NCI-H1436 (cell line): ENCODE measurements at places on chromosomes 5 and 9.

DNA sequence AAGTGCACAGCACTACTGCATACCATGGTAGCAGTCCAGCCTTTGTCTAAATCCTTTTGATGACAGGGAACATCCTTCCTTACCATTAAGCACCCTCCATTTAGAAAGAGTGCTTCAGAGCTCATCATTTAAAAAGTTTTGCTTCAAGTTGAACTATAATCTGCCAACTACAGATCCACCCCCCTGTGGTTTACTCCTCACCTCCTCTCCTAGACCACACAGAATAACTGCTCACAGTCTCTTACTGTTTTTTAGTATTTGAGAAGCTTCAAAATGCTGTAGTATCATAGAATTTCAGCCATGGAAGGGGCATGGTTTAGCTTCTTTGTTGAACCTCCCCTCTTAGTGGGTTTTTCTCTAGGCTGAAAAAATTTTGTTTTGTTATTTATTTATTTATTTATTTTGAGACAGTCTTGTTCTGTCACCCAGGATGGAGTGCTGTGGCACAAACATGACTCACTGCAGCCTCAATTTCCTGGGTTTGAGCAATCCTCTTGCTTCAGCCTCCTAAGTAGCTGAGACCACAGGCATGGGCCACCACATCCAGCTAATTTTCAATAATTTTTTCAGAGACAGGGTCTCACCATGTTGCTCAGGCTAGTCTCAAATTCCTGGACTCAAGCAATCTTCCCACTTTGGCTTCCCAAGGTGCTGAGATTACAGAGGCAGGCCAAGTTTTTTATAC lies 384.3 kb upstream of the RFX3 start:
- DNase-seq, result no peak

- DNase-seq, result no peak
Measured at GRCh38 chr5:138601444-138601843, 26.2 kb upstream of the HSPA9 start.

DNA sequence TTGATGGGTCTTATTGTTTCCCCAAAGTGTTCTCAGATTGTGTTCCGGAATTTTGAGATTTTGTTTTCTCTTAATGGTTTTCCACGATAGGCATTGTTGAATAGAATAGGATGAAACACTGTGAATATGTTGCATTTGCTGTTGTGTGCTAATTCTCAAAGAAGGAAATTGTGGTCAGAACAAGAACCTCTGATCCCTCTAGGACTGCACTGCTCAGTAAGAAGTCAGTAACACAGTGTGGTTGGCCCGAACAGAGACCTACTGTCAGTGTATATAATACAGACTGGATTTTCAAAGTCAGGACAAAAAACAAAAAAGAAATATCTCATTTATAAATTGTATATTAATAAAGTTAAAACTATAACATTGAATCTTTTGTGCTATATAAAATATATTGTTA lies 494.8 kb downstream of the MAT2B start:
- no peak for DNase-seq

DNA sequence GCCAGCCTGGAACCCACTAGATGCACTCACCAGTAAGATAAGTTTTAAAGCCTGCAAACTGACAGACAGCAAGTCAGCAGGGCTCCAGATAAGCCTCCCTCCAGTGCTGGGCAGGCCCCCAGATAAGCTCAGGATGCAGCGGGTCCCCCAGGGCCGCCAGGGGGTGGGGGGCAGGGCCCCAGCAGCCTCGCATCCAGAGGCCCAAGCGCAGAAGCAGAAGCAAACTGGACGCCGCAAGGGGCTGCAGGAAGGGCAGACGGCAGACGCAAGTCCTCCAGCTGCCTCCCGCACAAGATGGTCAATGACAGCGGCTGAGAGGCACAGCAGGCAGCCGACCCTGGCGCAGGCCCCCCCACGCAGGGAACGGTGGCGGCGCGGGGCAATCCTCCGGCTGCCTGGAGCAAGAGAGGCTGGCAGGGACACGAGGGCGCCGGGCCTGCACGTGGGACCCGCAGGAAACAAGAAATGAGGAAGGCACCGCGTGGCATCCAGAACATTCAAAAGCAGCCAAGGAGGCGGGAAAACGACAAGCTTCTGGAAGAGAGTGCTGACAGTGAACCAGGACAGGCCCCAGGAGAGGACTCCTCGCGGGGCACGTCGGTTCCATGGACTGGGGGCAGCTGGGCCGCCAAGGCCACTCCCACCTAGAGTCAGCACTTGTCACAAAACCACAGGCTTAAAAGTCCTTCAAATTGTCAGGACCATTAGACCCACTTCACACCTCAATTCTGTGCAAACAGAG lies 49.8 kb downstream of the ROR2 start:
- DNase-seq, result no peak

GRCh38 chr5:61820836-61821235 lies 485.2 kb upstream of the KIF2A start:
- no peak for DNase-seq

DNA sequence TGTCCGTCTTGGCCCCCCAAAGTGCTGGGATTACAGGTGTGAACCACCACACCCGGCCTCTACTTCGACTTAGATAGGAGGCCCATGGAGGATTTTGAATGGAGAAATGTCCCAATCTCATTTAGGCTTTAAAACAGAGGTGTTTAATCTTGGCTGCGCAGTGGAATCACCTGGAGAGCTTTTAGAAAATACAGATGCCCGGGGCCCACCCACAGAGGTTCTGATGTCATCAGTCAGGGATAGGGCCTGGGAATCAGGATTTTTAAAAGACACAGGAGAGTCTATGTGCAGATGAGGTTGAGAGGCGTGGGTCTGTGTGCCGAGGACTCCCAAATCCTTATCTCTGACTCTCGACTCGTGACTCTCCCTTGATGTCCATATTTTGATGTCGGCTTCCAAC lies 124.0 kb upstream of the BOD1 start:
- DNase-seq, result no peak

DNA sequence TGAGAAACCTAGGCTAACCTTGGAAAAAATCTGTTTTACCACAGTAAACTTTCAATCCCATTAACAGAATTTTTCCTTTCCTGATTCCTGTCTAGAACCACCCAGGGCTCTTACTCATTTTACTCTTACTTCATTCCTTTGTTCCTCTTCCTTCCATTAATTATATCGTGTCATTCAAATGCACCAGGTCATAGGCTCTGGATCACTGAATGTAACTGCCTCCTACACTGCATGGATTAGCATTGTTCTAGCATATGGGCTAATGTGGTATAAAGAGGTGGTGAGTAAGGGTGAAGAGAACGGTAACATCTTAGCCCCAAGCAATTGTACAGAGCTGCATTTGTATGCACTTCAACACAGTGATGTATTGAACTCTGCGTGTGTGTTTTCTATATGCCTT lies 49.5 kb upstream of the SPINK5 start:
- no peak for DNase-seq

DNA sequence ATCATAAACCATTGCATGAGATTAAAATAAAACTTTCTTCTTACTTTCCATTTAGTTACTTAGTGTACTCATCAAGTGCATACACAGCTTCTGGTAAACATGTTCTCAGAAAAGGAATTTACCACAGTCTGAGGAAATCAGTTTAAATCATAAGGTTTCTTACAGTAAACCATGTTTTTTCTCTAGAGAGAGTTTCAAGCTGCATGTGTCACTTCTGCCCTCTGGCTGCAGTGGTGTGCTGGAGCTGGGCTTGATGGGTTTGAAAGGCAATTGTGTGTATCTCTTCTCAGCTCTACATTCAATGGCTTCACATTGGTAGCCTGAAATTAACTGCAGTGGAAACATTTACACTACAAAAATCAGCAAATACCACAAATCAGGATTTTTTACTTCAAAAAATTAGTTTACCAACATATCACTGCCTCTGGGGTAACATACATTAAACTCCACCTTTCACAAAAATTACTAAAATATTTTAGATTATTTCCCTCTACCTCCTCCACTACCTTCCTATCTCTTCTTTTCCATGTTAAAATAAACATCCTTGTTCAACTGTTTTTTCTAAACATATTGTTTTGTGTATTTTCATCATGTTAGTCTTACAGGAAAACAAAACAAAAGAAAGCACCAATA lies 414.3 kb downstream of the ANXA1 start:
- peak; percentile 30 for DNase-seq

- DNase-seq, result no peak
Measured at GRCh38 chr9:92290785-92291429, 2.6 kb downstream of the IARS1 start.

DNA sequence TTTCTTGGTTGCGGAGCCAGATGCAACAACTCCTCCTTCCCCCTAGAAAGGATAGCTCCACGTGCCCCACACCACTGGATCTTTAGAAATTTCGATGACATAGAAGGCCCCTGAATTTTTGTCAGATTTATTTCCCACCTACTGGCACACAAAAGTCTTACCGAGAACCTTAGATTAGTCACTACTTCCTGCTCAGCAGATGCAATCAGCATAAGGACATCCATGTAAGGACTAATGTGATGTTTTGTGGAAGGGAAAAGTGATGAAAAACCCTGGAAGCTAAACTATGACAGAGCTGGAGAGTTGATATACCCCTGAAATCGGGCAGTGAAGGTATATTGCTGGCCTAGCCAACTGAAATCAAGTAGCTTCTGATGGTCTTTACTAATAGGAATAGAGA lies 125.5 kb upstream of the NFIL3 start:
- no peak for DNase-seq

DNA sequence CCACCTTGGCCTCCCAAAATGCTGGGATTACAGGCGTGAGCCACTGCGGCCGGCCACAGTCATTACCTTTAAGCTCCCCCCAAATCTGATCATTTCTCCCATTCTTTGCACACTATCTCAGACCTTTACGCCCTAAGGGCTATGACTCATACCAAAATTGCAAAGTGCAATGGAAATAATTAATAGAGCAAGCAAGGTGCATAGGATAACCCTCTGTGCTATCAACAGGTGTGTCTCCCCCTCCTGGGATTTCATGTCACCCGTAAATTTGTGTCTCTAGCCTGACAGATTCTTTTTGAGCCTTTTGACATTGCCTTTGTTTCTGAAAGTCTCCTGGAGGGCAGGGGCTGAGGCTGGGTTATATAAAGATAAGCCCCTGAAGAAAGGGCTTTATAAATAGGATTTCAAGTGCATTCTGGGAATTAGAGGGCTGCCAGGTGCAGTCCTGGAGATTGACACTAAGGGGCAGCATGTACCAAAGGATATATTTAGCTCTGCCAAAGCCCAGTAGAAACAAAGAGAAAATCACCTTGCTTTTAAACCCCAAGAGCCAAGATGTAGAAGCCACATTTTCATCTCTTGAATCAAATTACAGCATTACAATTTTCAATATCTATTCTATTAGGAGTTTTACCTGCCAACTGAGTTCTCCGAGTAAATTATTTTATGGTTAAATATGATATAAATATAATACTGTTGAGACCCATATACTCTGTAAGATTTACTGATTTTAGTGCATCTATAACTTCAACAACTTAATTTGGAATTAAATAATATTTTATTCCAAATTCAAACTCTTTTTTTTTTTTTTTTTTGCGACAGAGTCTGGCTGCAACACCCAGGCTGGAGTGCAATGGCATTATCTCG lies 18.2 kb downstream of the S100Z start:
- peak; percentile 72 for DNase-seq

- DNase-seq, result no peak
Measured at GRCh38 chr9:133935328-133936005, 56.7 kb downstream of the VAV2 start.

DNA sequence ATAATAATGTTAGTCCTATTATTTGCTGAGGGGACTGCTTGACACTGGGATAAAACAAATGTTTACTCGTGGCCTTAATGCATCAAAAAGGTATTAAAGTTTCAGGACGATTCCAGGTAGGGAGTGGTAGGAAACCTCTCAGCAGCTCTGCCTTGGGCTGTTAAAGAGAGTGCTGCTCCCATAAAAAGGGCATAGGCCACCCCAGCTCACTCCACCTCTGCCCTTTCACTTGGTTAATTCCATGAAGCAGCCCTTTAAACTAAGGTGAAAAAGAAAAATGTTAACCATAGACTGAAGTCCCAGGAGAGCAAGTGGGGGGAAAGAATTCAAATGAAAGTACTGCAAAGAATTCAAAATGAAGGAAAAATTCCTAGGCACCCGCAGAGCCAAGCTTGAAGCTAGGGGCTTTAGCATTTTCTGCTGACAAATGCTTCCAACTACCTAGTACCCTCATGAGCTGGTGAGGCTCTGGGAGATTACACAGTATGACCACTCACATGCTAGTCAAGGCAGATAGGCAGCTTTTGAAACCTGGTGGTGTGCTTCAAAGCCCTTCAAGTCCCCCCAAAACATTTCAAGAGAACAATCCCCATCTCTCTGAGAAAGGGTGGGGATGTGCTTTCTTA lies 8.5 kb downstream of the KLF9 start:
- no peak for DNase-seq

DNA sequence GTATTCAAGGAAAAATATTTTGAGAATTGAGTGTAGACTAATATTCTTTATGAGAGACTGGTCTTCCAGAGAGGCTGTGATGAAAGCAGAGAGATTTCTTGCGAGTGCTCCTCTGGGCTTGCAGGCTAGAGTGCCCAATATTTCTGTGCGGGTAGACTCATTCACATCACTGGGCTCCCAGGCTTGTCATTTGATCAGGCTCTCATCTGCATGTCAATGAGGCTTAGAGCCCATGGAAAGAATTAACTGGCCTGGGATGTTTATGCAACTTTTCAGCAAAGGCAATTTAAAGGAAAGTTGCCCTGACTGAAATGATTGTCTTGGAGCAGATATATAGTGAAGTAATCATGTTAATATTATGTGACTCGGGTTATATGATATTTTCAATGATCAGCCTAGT lies 42.3 kb downstream of the SNCAIP start:
- no peak for DNase-seq

DNA sequence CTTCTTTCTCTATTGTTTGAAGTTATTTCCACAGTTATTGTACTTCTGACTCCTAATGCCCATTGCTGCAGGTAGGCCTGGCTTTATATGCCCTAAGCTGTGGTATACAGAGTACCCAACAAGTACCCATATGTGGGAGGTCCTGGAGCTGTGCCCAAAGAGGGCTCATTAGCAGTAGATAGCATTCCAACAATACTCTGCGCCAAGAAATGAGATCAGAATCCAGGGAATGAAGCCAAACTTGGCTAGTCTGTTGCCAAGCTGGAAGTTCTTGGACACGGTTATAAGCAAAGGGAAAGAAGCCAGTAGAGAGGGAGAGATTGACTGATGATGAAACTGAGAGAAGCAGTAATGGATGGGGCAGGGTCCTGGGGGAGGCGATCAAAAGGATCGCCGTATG lies 29.7 kb upstream of the FAM169A start:
- no peak for DNase-seq

GRCh38 chr5:116135344-116135743 lies 50.5 kb downstream of the COMMD10 start:
- DNase-seq, result no peak

DNA sequence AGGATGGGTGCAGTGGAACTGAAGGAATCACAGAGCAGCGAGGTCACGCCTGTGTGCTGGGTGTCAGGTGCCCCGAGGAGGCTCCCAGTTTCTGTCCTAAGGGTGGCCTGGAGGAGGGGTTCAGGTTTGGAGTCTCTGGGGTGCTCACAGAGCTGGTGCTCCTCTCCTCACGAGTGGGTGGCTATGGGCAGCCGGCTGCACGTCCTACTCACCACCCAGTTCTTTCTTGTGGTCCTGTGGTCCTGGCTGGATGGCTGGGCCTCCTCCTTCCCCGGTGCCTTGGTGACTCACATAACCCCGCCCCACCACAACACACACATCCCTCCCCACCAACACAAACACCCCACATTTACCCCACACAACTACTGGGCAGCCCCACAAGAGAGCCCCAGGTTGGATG lies 9.9 kb upstream of the PTGS1 start:
- DNase-seq, result no peak
